ENCODE measurements at places on chromosomes 16 and 17.

DNA sequence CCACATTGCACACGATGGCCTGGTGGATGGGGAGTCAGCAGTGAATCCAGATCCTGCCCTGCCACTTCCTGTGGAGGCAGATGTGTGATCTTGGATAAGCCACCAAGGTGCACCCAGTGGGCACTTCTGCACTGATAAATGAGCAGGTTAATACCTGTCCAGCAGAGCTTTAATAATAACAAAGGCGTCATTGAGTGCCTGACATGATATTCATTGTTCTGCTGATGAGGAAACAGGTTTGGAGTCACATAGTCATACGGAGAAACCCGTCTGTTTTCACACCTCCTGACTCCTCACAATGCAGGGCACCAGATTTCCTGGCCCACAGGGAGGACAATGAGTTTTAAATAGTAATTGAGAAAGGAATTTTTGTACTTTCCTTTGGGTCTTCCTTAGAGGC is 324.6 kb upstream of the CDH5 start:
- no peak for DNase-seq

GRCh38 chr16:2956579-2956956 is 7.5 kb upstream of the KREMEN2 start:
- DNase-seq: no peak

- DNase-seq: no peak
Observed at GRCh38 chr17:71024172-71024571, 854.8 kb downstream of the KCNJ2 start.

DNA sequence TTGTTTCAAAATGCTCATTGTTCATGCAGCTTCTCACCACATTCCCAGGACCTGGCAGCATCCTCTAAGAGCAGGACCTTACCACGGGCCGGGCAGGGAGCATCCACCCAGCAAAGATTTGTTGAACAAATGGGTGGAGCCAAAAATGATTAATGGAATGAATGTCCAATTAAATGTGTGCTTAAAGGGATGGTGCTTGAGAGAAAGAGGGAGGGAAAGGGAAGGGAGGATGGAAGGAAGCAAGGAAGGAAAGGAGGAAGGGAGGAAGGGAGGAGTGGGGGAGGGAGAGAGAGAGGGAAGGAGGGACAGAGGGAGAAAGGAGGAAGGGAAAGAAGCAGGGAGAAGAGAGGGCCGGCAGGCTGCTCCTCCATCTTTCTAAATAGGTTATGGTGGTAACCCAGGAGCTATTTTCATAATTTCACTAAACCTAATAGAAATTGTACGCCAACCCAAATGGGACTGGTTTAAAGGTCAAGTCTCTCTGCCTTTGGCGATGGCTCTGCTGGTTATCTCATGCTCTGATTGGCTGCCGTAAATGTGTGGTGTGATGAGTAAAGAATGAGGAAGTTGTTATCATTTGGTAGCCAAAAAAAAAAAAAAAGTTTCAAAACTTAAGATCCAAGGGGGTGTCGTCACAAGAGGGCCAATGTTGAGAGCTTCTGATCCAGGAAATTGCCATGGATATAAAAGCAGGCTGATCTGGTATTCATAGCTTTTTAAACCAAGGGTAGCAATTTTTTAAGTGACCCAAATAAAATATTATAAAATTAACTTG is 126.7 kb upstream of the FOXF1 start:
- DNase-seq: no peak

DNA sequence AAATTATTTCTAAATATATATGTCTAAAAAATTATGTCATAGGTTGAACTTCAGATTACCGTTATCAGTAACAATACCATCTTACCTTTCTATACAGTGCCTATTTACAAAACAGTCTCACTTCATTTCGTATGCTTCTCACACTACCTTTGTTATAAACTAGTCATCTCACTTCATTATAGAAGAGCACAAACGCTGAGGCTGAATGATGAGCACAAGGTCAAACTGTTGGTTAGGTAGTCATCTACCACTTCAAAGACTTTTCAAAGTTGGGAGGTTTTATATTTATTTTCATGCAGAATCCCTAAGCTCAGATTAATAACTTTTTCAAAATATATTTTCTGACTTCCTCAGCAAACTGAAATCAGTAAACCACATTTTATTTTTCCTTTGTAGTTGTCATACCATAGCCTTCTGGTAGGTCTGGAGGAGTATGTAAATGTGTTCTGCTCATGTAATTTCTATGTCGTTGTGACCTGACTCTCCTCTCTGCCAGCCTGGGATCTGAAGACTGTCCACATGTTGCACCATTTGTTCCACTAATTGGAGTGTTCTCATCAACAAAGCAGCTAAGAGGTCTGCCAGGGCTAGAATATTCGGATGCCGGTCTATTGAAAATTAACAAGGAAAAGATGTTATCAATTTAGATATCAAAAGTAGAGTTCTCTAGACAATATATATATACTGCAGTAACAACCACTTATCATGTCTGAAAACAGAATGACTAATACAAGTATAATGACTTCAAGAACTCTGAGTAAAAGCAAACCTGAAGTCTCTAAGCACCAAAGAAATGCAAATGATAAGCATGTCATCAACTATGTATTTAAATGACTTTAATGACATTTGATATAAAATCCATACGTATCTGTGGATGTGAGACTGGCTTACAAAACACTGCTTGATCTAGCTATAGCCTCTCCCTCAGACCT is 73.9 kb downstream of the CEP95 start:
- DNase-seq: no peak

- DNase-seq: no peak
Observed at GRCh38 chr17:4607261-4607741, 23.0 kb downstream of the SMTNL2 start.

All from activated CD4-positive, alpha-beta T cell treated with anti-CD3 and anti-CD28 coated beads, Interleukin-2, amount 50 U/mL, for 24 hours (primary cell).